Karpas-422 (cell line): ENCODE measurements at places on chromosomes 1 and 21. TPM values are rescaled to one million over a fixed set of nuclear protein-coding genes. Genes with fewer than 3 reads are reported as not detected.

Gene NEGR1
- total RNA-seq = not detected in 2 replicates

Gene MACF1
- total RNA-seq = 4.9 and 6.2 TPM in 2 replicates

Gene C1QTNF12
- total RNA-seq = 2.2 and 2.5 TPM in 2 replicates

Gene MAST2
- 49.5 and 52.8 TPM in 2 replicates for total RNA-seq

Gene LCE6A
- total RNA-seq = not detected in 2 replicates

Gene DHX9
- 94.6 and 133 TPM in 2 replicates for total RNA-seq

Gene GRHL3
- total RNA-seq = not detected in 2 replicates

GRCh38 chr1:88799491-88799890 lies 91.9 kb downstream of the GTF2B start:
- no peak for DNase-seq

DNA sequence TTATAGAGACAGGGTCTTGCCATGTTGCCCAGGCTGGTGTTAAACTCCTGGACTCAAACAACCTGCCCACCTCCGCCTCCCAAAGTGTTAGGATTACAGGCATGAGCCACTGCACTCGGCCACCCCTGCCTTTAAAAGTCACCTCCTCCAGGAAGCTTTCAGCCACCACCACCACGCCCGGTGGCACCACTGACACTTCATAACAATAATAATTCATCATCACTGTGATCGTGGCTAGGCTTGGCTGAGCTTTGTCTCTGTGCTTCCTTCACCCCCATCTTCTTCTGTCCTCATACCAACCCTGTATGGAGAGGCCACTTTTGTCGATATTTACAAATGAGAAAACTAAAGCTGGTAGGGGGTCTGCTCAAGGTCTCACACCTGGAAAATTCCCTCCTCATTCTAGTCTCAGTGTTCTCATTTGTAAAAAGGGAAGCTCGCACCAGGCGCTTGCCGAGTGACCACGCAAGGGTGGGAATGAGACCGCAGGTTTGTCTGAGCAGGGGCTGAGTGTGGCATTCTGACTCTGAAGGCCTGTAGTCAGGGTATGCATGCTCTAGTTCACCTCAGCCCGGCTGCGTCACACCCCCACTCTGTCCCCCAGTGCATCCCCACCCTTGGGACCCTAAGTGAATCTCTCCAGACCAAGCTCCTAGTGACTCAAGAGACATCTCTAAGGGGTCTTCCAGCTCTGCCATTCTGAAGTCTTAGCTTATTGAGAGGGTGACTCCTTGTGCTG lies 12.9 kb upstream of the EPHA2 start:
- DNase-seq = peak; percentile 50

GRCh38 chr1:57623791-57624538 lies 200.1 kb upstream of the DAB1 start:
- no peak for DNase-seq

DNA sequence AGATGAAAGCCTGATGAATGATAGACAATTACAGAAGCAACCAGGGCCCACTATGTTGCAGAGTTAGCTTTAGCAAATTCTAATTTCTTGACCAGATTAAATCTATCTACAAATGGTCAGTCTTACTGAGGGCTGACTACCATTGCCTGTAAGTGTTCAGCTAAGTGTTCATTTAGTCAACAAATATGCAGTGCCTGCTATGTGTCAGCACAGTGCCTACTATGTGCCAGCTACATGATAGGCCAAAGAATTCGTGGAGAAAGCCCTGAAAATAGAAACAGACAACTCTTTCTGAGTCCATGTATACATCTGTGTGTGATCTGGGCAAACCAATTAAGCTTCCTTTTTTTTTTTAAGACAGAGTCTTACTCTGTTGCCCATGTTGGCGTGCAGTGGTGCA lies 212.8 kb downstream of the SMYD3 start:
- DNase-seq = no peak

DNA sequence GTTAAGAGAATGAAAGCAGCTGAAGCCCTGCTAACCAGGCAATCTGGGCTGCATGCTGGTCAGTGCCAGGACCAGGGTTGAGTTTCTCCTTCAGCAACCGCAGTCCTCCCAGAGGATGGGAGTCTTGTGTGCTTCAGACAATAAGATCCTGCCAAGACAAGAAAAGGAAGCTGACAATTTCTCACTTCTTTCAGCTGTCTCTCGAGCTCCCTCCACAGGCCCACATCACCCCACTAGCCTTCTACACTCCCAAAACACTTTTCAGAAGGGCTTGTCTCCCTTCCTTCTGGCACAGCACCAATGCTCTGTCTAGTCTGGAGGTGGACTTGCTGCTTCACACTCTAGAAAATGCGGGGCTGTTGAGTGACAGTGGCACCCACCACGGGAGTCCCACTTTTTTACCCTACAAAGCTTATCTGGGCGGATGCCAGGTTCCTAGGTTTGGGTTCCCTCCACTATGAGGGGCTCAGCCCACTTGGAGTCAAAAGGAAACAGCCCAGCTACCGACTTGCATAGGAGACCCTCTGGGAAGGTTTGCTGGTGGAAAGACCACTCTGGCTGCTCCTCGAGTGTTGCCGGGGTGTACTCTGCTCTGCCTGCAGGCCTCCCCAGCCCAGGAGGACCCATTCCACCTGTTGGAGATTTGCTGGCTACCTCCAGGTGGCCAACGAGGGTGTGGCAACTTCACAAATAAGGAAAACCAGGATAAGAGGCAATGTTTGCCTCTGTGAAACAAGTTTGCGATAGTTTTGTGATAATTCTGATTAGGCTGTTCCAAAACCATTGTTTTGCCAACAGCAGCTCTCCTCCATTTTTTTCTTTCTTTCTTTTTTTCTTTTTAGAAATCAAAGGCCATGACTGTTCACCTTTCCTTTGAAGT lies 68.9 kb downstream of the TENT5C start:
- peak; percentile 74 for DNase-seq

- no peak for DNase-seq
These were observed 74.6 kb downstream of the CRB1 start for GRCh38 chr1:197342669-197343068.

DNA sequence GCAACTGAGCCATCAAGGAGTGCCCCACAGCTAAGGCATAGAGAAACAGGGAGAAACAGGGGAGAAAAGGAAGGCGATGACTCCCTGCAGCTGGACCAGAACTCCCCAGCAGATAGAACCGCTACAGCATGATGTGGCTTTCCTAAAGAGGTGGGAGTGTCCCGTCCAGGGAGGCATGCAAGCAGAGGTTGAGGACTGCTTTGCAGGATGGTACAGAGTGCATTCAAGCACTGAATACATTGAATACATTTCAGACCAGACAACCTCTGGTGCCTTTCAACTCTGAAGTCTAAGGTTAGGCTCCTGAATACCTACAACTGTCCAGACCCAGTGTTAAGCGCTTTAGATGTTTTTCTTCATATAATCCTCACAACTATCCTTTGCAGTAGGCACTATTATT lies 13.3 kb downstream of the DLGAP3 start:
- no peak for DNase-seq

DNA sequence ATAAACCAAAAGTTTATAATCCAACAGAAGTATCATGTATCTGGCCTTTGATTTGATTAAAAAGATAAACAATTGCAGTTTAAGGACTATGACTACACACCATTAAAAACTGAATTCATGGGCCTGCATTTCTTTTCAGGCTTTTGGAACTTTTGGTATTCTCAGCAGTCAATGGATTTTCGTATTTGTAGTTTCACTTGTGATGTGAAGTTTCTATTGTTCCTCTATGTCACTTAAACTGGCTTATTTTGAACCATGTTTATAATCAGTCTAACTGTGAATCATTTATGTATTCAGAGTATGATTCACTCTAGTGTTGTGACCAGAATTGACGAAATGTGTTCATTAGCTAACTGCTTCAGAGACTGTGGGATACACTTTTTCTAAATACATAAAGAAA lies 132.9 kb downstream of the COQ8A start:
- DNase-seq = no peak

GRCh38 chr1:39777306-39777705 lies 6.2 kb upstream of the OXCT2 start:
- no peak for DNase-seq

DNA sequence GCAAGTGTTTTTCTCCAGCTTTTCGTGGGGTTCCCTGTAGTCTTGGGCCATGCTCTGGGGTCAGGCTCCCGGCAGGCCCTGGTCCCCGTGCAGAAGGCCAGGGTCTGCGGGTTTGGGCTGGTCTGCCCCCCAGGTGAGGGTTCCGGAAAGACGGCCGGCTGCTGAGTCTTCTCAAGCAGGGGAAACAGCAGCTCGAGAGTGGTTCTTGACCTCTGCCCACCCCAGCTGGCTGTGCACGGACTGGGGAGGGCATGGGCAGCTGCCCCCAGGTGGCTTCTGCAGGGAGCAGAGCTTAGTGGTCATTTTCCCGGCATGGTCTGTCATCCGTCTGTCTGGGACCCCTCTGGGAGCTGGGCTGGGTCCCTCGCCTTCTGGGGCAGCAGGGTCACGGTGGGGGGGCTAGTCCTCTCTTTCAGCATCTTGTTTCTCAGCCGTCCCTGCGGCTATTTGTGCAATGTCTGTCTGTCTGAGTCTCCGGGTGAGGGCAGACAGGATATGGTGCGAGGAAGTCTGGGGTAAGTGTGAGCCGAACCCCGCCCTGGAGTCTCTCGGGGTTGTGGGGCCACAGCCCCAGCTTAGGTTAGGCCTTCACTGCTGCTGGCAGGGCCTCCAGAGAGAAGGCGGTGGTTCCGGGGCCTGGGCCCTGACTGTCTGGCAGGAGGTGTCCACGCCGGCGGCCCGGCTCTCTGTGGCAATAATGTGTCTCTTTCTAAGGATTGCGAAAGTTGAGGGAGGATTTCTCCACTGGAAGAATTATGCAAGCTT lies 6.1 kb downstream of the SKI start:
- no peak for DNase-seq

DNA sequence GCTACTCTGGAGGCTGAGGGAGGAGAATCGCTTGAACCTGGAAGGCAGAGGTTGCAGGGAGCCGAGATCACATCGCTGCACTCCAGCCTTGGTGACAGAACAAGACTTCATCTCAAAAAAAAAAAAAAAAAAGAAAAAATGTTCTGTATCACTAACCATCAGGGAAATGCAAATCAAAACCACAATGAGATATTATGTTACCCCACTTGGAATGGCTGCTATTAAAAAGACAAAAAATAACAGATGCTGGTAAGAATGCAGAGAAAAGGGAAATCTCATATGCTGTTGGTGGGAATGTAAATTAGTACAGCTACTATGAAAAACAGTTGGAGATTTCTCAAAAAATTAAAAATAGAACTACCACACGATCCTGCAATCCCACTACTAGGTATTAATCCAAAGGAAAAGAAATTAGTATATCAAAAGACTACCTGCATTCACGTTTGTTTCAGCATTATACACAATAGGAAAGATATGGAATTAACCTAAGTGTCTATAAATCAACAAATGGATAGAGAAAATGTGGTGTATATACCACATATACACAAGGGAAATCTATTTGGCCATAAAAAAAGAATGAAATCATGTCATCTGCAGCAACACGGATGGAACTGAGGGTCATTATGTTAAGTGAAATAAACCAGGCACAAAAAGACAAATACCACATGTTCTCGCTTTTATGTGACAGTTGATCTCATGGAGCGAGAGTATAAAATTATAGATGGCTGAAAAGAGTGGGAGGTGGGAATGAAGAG lies 62.6 kb downstream of the ABL2 start:
- DNase-seq = peak; percentile 64

DNA sequence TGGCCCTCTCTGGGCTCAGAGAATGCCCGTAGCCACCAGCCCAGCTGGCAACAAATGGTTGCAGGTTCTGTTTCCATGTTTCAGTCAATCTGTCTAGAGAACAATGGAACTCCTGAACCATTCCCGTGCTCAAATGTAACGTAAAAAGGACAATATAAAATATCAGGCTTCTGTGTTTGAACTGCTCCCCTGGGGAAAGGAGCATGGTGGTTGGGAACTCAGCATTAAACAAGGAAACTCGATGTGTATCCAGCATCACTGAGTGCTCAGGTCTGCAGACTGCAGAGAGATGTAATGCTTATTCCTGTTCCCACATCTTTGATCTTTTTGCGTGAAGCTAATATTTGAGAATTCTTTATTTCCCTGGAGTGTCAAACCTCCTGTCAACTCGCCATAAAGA lies 326.5 kb downstream of the KIF26B start:
- no peak for DNase-seq
